Small intestine (tissue), 16 donors: ENCODE measurements at places on chromosomes 5 and 9. TPM values are rescaled to one million over a fixed set of nuclear protein-coding genes. Genes with fewer than 3 reads are reported as not detected.

The IRGM gene
- not detected for polyA plus RNA-seq

DNA sequence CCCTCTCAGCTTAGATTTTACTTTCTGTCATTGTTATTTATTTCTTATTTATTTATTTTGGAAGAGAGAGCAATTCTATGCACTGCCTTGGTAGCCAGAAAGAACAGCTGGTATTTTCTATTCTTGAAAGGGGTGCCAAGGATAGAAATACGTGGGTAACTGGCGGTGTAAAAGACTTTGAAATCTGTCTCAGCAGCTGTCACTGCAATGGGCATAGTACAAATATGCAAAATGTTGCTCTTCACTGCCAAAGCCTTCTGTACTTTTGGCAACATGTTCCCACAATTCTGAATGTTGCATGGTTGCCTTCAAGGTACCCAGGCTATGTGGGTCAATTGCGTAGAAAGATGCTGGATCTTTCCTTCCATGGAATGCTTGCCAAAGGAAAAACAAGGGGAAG is 230.2 kb upstream of the EDIL3 start:
- H3K27me3 ChIP-seq, result no peaks in the 10 kb centered on the region
- no peak overlapping the region for H3K27ac ChIP-seq
- no peaks in the 10 kb centered on the region for H3K36me3 ChIP-seq
- no peak for DNase-seq

The MPDZ gene
- polyA plus RNA-seq, result 5.5 TPM

DNA sequence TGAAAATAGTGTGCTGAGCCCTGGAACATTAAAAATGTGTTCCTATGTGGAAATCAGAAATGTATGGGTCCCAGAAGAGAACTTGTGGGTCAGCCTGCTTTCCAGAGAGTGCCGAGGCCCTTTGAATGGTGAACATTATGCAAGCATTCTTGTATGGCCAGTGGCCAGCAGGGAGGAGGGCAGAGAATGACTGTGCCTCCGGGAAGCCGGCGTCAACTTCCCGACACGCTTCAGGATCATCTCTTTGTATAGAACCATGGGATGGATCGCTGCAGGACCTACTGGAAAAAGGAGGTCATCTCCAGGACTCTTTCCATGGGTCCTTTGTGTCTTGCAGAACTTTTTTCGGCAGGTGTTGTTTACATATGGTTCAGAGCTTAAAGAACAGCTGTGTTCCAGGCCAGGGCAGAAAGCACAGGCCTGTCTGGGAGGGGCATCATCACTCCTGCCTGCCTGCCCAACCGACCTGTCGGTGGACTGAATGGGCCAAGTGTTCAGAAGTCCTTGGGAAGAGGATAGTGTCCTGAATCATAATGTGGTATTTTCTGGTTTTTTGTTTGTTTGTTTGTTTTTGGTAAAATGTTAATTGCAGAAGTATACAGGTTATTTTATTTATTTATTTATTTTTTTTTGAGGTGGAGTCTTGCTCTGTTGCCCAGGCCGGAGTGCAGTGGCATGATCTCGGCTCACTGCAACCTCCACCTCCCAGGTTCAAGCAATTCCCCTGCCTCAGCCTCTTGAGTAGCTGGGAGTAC is 9.0 kb downstream of the PRRC2B start:
- peak overlapping the region; percentile 46 for H3K27ac ChIP-seq
- DNase-seq, result peak; percentile 65
- H3K4me3 ChIP-seq, result no peak overlapping the region
- no peaks in the 10 kb centered on the region for H3K27me3 ChIP-seq
